CD8-positive, alpha-beta T cell (primary cell): ENCODE measurements at places on chromosomes 11 and 22.

- no peak for DNase-seq
Measured at GRCh38 chr22:41888627-41889200, 26.2 kb downstream of the SHISA8 start.

DNA sequence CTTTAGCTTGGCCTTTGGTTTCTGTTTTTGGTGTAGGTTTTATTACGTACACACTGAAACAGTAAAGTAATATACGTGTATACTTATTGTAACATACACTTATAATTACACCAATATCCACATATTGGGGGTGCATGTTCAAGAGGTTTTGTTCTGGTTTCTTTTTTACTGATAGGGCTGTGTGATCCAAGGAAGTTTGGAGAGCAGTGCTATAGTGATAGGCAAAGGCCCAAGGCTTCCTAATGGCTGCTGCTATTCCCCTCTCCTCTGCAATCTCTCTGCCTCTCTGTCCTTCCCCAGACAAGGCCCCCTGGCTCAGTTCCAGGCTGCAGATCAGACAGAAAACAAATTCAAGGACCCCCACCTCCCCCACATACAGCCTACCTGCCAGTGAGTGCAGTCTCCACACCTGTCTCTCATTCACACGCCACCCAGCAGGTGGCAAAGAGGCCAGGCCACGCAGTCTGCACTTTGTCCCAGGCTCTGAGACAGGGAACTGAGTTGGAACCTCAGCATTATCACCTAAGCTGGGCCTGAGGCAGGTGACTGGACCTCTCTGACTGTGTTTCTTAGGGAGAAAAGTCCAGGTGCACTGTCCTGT lies 15.1 kb downstream of the TMEM184B start:
- DNase-seq = no peak

GRCh38 chr11:69817265-69818230 lies 1.7 kb downstream of the FGF3 start:
- no peak for DNase-seq

DNA sequence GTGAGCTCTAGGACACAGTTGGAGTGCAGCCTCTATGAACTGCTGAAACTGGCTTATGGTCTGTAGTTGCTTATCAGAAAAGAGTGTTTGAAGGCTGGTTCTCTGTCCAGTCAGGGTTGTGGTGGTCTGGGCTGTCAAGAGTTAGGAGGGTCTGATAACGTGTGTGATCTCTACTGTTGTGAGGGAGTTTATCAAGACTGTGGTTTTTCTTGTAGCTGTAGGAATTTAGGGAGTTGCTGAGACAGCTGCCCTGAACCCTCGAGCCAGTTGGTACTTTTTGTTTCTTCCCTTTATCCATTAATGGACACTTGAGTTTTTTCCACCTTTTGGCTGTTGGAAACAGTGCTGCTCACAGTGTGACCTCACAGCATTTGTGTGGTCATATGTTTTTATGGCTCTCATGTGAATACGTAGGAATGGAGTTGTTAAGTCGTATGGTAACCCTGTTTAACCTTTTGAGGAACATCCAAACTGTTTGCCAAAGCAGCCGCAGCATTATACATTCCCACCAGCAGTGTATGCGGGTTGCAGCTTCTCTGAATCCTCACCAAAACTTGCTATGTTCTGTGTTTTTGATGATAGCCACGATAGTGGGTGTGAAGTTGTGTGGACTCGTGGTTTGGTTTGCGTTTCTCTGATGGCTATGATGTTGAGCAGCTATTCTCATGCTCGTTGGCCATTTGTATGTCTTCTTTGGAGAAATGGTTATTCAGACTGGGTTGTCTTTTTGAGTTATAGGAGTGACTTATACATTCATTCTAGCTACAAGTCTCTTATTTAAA lies 20.9 kb upstream of the DGCR8 start:
- DNase-seq = peak; percentile 0

DNA sequence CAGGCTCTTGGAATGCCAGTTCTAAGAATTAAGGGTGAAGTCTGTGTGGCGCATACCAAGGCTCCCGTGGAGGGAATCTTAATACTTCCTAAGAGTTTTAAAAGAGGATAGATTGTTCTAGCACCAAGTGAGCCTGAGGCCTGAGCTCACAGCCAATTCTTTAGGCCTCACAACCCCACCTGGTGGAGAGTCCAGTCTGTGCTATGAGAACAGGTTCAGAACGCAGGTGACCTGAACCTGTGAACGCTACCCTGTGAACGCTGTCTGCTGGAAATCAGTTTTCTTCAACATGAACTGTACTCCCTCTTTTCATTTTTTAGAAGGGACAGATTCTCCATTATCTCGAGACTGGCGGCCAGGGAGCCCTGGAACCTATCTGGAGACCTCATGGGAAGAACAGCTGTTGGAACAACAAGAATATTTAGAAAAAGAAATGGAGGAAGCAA lies 43.2 kb upstream of the DLAT start:
- DNase-seq = peak; percentile 24

- DNase-seq = no peak
Measured at GRCh38 chr22:45640291-45640940, 31.2 kb upstream of the ATXN10 start.

- DNase-seq = no peak
Measured at GRCh38 chr11:35138606-35138942, 397 bp upstream of the CD44 start.

- DNase-seq = no peak
Measured at GRCh38 chr11:4643076-4643475, 706 bp upstream of the OR51E1 start.

DNA sequence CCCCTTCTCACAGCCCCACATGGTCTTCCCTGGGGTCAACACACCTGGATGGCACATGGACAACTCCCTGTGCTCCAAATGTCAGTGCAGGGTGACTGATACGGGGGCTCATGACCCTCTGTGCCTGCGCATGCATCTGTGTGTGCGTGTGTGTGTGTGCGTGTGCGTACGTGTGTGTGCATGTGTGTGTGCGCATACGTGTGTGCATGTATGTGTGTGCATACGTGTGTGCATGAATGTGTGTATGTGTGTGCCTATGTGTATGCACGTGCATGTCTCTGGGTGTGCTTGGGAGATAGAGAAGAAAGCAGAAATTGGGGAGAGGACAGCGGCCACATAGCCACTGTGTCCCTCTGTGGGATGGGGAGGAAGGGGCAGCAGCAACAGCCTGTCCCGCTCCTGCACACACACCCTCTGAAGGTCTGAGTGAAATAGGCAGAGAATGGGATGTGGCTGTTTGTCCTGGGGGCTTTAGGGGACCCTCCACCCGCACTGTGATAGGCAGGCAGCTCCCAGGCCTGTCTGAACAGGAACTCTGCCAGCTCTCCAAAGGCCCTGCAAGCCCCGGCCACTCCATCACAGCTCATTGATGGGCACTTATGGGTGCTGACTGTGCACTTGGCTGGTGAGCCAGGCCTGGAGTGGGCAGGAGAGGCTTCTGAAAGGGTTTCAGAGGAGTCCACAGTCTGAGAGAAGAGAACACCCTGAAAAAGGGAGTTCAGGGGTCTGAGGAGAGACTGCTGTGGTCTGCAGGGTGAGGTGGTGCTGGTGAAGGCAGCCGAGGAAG lies 28.7 kb upstream of the PICK1 start:
- no peak for DNase-seq

GRCh38 chr22:50548921-50549790 lies 3.5 kb downstream of the KLHDC7B start:
- DNase-seq = no peak

DNA sequence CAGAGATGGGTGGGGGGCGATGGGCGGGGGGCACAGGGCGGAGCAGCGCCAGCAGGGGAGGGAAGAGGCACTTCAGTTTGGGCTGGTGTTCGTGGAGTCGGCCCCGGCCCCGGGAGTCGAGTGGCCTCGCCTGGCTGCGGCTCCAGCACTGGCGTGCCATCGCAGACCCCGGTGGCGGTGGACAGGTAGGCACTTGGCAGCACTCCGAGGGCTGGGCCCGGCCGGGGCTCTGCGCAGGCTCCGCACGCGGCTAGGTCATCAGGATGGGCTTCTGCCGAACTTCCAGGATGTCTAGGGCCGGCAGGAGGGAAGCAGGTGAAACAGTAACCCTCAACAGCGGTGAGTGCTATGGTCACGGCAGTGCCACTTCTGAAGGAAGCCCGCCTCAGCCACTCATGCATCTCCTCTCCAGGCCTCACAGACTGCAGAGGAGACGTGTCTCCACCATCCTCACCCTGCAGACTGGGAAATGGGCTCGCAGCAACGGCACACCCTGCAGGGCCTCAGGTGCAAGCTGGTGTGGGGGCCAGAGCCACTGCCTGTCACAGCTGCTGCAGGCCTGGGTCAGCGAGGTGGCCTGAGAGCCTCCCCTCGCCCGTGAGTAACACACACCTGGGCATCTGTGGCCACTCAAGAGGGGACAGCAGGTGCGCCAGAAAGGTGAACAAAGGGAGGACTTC lies 33.3 kb downstream of the NUP50 start:
- DNase-seq = no peak

DNA sequence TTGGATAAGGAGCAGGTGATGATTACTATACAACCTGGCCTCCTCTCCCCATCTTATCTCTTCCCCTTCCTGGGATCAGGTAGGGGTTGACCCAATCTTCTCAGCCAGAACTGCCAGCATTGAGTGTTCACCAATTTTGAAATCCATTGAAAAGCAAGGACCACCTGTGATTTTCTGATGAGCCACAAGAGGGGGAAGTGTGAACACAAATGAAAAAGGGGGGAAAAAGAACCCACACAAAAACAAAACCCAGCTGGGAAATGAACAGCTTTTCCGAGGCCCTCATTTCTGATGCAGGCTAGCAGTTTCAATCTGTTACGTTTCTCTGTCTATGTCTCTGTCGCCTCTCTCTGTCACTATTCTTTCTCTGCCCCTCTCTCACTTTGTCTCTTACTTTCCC lies 161.9 kb downstream of the INSC start:
- DNase-seq = no peak

DNA sequence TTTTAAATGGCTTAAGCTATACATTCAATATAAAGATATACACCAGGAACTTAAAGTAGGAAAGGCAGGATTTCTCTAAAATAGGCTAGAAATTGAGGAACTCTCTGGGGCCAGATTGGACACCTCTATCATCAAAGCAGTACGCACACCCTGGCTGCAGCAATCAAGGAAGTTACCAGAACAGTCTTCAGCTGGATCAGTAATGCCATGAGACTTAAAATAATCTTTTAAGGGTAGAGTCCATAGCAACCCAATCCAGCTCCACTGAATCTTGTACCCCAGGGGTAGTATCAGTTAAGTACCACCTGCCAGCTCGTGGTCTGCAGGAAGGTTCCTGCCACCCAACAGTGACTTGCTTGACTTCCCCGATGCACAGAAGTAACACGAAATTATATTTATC lies 3.0 kb downstream of the RDX start:
- DNase-seq = no peak

- DNase-seq = no peak
Measured at GRCh38 chr22:43860831-43861230, 1.5 kb downstream of the SULT4A1 start.

- DNase-seq = no peak
Measured at GRCh38 chr11:76630600-76631281, 39.8 kb downstream of the LRRC32 start.

DNA sequence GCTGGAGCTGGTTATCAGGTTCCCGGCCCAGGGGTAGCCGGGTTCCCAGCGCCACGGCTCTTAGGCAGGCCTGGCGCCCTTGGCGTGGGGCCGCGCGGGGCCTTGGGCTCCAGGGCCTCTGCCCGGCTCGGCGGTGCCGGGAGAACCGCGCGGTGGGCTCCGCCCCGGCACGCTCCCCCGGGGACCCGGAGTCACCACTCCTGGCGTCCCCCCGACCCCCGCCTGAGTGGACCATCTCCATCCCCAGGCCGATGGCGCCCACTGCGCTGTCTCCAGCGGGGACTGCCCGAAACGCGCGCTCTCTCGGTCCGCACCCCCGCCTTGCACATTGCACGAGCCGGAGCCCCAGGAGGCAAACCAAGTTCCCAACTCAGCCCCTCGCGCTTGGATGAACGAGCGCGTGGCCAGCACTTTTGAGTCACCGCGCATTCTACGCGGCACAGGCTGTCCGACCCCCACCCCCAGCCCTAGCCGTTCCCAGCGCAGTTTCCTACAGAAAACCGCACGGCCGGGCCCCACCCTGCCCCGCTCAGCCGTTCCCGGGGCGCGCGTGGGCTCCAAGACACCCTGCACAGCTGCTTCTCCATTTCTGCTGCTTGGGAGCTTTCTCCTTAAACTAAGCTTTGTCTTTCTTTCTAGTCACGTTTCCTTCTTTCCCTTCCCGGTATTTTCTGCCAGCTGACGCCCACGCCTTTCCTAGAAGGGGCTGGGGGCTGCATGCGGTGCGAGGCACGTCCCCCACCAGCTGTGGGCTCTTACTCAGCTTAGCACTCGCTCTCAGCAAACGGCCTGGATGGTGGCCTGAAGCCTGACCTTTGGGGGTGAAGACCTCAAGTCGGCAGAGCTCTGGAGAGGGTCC lies 650 bp upstream of the CHID1 start:
- no peak for DNase-seq

GRCh38 chr11:122487669-122488068 lies 167.9 kb upstream of the UBASH3B start:
- no peak for DNase-seq

GRCh38 chr11:86558207-86558606 lies 114.2 kb downstream of the ME3 start:
- DNase-seq = no peak

DNA sequence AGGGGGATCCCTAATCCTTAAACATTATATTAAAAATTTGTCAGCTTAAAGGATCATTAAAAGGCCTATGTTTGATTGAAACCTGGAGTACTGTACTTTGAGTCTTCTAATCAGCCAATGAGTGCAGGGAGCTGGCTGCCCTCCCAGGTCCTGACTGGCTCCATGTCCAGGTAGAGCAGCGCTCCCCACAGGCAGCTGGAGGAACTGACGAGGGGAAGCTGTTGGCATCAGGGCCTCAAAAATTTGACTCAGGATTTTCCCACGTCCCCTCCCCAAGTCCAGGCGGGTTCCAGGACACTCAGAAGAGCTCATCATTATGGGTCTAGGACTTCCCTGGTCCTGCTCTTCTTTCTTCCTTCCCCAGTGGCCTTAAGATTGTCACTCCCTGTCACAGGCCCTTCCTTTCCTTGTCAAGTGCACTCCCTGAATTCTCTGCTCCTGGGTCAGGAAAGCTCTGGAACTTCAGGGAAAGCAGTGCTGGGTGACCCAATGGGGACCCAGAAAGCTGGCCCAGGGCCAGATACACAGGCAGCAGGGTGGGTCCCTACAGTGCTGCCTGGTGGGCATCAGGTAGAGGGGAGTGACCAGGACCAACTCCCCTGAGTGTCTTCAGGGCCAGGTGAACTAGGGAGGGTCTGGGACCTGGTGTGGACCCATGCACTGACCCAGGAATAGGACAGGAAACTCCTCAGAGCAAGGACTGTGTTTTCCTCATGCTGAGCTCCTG lies 65.5 kb downstream of the GGTLC2 start:
- DNase-seq = no peak

DNA sequence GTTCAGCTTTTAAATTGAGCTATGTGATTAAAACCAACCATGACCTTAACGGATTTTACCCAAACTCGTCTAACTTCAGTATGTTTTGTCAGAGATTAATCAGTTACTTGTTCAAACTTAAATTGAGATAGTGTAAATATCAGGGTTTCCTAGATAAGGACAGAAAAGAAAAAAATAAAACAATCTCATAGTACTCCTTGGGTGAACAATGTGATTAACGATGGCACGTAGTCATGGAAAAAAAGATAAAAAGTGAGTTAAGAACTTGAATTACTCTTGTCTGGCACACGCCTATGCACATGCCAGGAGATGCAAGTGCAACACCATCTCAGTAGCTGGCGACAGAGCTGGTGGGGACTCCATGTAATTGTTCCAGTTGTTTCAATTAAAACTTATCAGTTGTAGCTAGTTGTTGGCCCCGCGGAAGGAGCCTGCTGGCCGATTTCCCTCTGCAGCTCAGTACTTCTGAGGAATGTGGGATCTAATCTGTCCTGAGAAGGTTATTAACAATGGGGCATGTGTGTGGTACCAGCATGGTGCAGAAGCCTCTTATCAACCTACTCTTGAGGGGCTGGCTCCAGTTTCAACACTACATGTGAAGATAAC lies 3.0 kb downstream of the RASSF10 start:
- no peak for DNase-seq
